ENCODE measurements at places on chromosomes 2 and 18.

- DNase-seq = no peak
Measured at GRCh38 chr18:45050712-45051601, 370.3 kb downstream of the SETBP1 start.

DNA sequence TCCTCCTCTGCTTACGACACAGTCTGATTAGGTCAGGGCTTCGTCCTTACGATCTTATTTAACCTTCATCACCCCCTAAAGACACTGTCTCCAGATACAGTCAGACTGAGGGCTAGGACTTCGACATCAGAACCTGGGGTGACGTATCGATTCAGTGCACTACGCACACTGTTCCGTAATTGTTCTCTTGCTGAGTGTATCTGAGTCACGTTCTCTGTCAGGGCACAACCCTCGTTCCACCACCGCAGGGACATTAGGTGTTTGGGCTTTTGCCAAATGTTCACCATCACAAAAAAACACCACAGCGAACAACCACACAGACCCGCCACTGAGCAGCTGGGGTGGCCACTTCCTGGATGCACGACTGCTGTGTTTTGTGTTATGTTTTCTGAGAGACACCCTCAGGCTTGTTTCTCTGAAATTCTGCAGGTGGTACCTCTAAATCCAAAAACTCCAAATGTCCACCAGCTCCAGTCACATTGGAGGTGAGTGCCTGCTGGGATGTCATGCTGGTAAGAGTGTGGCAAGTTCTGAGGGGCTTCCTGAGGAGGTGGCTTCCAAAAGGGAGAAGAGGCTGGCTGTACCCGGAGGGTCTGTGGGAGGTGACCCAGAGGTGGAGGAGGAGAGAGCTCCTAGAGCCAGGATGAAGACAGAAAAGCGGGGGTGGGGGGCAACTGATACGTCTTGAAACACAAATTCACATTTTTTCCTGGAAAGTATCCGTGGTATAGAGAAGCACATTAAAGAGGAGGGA lies 66.6 kb downstream of the ADNP2 start:
- DNase-seq = no peak

- no peak for DNase-seq
Measured at GRCh38 chr2:65626831-65627230, 194.4 kb upstream of the SPRED2 start.

- no peak for DNase-seq
Measured at GRCh38 chr2:231701456-231702373, 6.6 kb upstream of the PTMA start.

DNA sequence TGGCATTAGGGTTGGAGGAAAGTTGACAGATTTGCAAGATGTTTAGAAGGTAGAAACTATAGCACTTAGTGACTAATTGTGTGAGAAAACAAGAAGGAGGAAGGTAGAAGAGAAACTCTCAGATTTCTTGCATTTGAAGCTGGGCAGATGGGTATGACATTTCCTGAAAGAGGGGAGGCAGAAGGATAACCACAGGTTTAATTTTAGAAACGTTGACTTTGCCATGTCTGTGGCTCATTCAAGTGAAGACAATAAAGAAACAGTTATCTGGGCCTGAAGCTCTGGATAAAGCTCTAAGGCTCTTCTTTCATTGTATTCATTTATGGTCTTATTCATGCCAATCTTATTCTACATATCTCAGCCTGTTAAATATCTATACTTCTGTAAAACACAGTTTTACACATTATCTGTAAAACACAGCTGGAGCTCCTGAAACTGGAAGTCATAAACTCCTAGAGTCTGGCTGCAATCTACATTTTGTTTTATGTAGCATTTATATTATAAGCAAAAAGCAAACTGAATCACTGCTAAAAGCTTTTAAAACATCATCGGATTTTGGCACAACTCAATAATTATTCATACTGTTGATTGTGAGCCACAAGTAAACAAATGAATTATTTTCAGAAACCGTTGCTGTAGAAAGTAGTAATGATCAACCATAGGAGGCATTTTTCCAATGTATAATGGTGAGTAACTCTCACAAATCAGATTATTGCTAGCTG lies 138.5 kb downstream of the RIT2 start:
- DNase-seq = no peak

DNA sequence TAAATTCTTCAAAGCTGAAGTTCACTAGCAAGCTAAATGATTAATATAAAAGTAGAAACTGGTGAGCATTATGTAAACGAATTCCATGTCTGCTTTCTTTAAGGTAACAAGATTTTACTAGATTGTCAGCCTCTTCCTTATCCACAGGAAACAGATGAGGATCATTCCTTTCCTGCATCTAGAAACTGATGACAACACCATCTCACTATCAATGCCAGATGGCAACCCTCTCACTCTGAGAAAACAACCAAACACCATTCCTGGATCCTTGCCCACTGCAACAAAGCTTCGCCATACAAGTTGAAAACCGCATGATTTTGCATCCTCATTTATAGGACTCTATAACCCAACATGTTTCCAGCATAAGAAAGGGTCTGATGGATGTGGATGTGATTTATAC lies 122.9 kb downstream of the ZNF521 start:
- DNase-seq = no peak

DNA sequence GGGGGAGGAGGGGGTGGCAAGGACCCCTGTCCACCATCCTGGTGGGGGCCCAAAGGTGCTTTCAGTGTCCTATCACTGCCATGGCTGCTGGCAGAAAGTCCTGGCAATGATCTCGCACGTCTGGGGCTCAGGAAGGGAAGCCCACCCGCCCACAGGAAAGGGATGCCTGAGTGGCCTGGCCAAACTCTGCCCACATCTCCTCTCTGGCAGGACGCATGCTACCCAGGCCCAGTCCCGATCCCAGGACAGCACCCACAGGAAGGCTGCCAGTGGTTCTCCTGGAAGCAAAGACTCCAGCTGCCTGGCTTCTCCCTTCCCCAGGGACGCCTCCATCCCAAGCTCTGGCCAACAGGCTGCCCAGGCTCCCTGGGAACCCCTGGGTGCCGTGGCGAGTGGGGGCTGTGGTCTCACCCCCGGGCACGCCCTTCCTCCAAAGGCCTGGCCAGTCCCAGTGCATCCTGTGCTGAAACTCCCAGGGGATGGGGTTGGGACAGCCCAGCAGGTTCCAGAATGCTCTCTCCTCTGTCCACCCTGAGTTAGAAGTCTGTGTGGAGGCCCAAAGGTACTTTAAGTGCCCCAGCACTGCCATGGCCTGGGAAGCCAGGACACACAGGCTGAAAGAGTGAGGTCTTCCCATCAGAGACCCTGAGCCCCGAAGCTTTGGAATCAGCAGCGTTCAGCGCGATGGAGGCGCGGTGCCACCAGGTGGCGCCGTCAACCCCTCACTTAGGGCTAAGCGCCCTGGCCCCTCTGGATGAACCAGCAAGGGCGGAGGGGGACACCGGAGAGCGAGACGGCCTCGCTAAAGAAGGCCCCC lies 29.8 kb upstream of the TAF1B start:
- no peak for DNase-seq

- no peak for DNase-seq
Measured at GRCh38 chr2:11499081-11499743, 33.3 kb upstream of the E2F6 start.

DNA sequence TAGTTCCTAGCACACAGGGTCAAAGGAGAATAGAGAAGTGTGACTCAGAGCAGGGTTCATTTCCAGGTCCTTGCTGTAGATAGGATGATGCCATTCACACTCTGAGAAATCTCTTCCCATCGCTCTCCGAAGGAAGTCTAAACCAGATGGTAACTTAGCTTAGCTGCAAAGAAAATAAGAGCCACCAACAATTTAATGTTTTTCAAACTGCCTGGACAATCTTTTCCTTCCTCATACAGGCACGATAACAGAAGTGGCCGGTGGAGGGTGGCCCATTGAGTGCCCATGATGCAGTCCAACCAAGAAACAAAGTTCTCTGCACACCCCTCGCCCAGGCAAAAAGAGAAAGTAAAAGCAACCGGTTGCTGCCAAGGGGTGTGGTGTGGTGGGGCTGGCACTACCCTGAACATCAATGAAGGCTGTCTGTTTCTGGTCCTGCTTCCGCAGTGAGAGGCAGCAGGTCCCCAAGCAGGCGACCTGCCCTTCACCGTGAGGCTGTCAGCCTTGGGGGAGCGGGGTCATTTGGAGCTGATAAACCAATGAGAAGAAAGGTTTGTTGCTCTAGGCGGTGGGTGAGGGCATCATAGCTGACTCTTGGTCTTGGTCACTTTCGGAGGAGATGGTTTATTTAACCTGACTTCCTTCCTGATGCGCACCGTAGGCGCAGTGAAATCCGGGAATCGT lies 105.6 kb upstream of the CD302 start:
- no peak for DNase-seq

DNA sequence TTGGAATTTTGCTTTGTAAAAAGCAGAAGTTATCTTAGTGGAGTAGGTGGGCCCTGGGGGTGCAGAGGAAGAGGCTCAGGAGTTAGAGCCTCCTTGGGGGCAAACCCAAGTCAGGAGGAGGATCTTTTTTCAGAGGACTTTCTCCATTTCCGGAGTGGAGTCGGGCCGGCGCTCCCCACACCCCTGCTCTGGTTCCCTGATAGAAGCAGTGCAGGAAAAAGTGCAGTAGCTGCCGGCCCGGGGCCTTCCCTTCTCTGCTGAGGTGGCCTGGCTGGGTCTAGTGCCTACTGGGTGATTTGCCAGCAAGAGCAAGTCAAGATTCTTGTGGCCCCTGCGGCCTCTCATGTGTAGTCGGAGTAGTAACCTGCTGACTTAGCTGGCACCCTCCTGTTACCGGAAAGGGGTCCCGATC lies 124.2 kb upstream of the HS6ST1 start:
- DNase-seq = no peak

- no peak for DNase-seq
Measured at GRCh38 chr2:192122946-192123345, 71.8 kb downstream of the TMEFF2 start.

DNA sequence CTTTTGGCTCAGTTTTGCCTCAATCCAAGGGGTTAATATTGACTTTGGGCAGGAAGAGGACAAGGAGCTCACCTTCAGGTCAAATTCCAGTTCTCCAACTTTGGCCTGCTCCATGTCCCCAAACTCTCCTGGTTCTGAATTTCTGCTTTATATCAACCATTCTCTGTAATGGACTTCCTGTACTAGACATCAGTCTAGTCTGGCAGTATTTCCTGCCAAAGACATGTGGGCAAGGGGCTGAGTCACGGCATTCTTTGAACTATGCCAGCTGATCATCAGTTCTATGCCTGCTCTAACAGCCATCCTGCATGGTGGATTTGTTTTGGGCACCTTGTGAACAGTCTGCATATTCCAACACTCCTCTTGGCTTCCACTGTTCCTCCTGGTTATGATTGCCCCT lies 199.4 kb downstream of the ZEB2 start:
- DNase-seq = no peak

DNA sequence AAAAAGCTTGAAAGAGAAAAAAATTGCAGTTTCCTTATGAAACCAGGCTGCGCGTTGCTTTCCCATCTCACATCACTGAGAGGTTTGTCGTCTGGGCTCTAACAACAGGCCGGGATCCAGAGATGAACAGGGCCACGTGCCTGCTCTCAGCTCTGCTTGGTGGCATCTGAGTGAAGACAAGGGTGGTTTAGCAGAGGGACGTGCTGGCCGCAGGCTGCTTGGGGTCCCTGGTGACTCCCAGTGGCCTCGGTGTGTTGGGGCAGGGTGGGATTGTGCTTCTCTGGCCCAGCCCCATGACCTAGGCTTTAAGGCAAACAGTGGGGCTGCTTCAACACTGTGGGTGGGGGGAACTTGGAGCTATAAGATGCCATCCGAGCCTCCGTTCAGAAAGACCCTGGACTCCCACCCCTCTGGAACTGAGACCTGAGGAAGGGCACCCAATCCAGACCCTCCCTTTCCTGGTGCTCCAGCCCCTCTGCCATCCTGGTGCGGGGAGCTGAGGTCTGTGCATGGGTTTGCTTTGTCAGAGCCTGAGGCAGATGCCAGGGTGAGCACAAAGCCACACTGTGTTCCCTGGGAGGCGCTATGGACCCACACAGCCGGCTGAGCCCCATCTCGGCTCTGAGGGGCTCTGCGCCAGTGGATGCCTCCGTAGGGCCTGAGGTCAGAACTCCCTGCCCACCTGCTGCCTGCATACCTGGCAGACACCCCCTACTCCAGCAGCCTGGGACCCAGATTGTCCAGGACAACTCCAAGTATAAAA lies 18.4 kb upstream of the HPCAL1 start:
- DNase-seq = no peak

- no peak for DNase-seq
Measured at GRCh38 chr18:4758980-4759379, 303.9 kb upstream of the DLGAP1 start.

DNA sequence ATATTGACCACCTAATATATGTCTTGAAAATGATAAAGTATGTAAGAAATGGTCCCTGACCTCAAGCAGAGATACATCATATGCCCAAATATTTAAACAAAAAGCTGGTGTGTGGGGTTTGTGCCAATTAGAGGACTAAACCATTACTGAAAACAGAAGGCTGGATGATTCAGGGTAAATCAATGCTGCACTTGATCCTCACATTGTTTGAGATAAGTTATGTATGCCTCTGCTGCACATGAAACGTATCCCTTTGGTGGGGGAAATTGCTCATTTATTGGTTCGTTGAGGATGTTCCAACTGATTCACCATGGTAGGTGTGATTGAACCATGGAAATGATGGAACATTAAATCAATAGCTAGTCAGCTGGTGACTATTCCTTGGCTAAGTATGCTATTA lies 24.7 kb upstream of the DARS1 start:
- no peak for DNase-seq

DNA sequence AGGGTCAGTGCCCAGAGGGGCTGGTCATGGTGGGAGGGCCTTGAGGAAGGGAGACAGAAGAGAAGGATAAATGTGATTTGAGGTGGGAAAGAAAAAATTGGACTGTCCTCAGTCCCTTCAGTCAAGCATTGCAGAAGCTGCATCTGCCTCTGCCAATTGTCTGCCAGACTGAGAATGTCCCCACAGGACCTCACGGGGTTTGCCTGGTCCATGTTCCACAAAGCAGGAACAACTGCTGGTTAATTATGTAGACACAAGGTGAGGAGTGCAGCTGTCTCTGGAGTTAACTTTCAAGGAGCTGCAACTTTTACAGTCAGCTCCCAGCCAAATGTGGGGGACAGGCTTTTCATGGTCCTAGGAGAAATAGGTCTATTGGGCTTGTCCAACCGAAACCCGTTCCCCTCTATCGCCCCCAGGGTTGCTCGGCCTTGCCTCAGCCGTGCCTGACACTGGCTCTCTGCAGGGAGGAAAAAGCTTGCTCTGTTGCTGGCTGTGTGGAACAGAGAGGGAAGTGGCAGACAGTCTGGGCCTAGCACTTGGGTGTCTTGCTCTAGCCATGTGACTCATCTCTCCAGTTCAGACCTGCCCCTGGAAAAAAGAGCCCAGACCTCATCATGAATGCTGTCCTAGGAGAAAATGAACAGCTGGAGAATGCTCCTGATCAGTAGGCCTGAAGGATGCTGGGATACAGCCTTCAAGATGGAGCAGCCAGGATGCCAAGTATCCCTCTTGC lies 31.1 kb upstream of the PAX8 start:
- DNase-seq = no peak

- no peak for DNase-seq
Measured at GRCh38 chr2:145029873-145030272, 510.0 kb upstream of the ZEB2 start.

All from SIG-M5 (cell line).